Neural progenitor cell (in vitro differentiated cells): ENCODE measurements at places on chromosomes 3 and 15. TPM values are rescaled to one million over a fixed set of nuclear protein-coding genes. Genes with fewer than 3 reads are reported as not detected.
A peak's percentile ranks its signal among the peaks of the same experiment; 100 is the strongest.

- no peaks in the 10 kb centered on the region for H3K27me3 ChIP-seq
- H3K4me3 ChIP-seq: no peak overlapping the region
- no peak for DNase-seq
- peaks cover 14% of the 10 kb centered on the region for H3K4me1 ChIP-seq
- H3K36me3 ChIP-seq: peaks cover 4% of the 10 kb centered on the region
- no peak overlapping the region for H3K27ac ChIP-seq
Measured at GRCh38 chr3:125324341-125324740, 50.8 kb downstream of the ZNF148 start.

DNA sequence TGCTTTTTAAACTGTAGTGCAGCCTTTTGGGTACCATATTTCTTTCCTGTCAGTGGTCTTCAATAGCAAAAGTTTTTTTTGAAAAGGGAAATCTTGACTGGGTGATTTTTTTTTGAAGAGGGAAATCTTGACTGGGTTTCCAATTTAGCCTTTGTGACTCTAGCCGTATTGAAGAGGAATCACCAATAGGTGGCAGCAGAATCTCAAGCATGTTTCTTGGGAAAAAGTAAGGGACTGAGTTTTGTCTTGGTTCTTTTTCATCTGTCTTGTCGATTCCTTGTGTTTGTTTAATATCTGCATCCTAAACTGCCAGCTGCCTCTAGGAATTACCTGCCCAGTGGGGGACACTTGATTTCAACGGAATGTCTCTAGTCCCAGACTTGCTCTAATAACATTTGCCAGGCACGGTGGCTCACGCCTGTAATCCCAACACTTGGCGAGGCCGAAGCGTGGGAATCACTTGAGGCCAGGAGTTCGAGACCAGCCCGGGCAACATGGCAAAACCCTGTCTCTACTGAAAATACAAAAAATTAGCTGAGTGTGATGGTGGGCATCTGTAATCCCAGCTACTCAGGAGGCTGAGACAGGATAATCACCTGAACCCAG lies 89.2 kb downstream of the RBPMS2 start:
- peaks cover 12% of the 10 kb centered on the region for H3K36me3 ChIP-seq
- peak overlapping the region; percentile 77 for H3K27ac ChIP-seq
- H3K4me1 ChIP-seq: no peaks in the 10 kb centered on the region
- no peaks in the 10 kb centered on the region for H3K27me3 ChIP-seq
- DNase-seq: peak; percentile 73

DNA sequence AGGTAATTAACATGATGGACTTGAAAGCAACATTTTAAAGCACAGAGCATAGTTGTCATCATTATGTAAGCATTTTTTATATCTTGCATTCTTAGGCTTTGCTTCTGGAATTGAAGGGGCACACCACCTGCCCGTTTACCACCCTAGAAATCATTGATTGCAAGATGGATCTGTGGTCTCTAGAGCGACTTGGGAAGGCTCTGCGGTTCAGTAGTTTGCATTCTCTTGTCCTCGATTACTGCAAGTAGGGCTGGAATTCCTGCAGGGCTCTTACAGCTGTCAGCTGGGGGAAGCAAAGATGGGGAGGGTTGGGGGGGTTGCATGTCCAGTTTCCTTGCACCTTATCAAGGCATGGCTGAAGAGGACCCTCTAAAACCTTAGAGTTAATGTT lies 56.7 kb upstream of the RNF7 start:
- no peaks in the 10 kb centered on the region for H3K36me3 ChIP-seq
- no peaks in the 10 kb centered on the region for H3K4me1 ChIP-seq
- H3K27me3 ChIP-seq: no peaks in the 10 kb centered on the region
- no peak for DNase-seq
- no peak overlapping the region for H3K4me3 ChIP-seq

The ERC2 gene
- total RNA-seq: 20.6 and 24.8 TPM in 2 replicates

The UBP1 gene
- total RNA-seq: 62.3 and 74.1 TPM in 2 replicates

DNA sequence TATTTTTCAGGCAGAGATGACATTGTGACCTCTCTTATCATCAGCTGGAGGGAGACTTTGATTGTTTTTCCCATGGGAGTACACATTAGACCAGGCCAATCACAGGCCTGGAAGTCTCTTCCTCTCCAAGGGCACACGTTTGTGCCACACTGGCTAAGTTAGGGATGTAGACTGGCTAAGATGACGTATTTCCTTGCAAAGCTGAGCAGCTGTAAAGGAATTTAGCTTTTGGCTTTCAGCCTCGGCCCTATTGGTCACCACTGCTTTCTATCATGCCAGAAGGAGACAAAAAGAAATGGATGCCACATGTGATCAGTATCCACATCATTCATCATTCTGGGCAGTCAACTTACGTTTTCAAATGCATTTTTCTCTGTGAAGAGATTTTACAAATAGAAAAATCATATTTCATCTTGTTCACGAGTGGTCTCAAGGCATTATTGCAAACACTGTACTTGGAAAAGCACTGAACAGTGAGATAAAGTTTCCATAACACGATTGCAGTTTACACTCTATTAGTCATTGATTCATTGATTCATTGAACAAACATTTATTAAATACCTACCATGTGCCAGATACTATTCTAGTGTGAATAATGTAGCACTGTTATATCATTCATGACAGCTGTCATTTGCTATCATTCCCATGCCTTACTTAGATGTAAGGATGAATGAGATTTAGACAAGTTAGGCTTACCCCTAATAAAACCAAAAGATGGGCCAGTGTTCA lies 27.0 kb upstream of the RNF7 start:
- H3K4me3 ChIP-seq: no peak overlapping the region
- H3K36me3 ChIP-seq: no peaks in the 10 kb centered on the region
- no peaks in the 10 kb centered on the region for H3K27me3 ChIP-seq
- H3K27ac ChIP-seq: no peak overlapping the region
- no peak for DNase-seq
